ENCODE measurements at places on chromosomes 2 and 18.

- no peak for DNase-seq
These were observed 15.0 kb upstream of the TANC1 start for GRCh38 chr2:158953454-158953853.

DNA sequence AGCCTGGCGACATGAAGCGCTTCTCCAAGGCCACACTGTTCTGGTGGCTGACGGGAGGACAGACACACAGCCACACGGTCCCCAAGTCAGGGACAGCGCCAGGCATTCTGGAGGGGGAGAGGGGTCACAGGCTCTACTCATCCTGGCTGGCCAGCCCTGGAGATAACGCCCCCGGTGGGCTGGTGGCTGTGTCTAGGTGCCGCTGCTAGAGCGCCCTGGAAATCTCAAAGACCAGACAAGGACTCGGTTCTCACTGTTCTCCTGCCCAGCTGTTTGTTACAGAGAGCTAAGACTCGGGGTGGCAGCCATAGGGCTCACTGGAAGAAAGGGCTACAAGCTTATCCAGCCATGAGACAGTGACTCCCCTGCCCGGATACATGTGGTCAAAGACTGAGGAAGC lies 72.0 kb downstream of the KCNF1 start:
- DNase-seq, result no peak

- DNase-seq, result peak; percentile 80
These were observed 58.1 kb upstream of the PELI1 start for GRCh38 chr2:64202206-64202845.

GRCh38 chr2:239767021-239767905 lies 257.9 kb downstream of the NDUFA10 start:
- DNase-seq, result no peak

DNA sequence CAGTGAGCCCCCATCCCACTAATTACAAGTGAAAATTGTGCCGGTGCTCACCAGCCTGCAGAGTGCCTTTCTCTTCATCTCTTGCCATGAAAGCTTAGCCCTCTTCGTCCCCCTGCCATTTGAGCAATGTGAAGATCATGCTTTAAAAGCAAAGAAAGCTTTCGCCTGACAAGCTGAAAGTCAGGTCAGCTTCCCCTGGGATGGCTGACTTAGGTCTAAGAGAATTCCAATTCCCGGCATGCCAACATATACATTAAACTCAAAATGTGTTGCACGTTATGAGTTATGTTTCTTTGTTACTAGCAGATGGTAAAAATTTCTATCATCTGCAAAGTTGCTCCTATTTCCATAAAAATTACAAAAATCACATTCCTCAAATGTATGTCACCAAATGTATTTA lies 129.8 kb downstream of the AFF3 start:
- DNase-seq, result no peak

DNA sequence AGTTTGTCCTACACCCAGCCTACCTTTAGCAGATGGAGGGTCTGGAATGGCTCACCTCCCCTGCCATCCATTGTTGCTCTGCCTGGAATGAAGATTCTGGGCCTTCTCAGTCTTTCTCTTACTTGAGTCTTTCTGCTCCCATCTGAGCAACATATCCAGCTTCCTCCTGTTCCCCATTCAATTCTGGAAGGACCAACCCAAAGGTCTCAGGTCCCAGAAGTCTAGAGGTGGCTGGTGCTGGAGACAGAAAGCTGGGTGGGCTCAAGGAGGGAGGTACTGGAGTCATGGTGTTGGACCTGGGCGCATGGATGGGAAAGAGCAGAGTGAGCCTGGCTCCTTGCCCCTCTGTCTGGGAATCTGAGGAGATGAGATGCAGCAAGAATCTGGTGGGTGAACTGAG lies 93.5 kb upstream of the SIX3 start:
- DNase-seq, result no peak

- DNase-seq, result no peak
These were observed 409.9 kb upstream of the NRXN1 start for GRCh38 chr2:51441786-51442185.

DNA sequence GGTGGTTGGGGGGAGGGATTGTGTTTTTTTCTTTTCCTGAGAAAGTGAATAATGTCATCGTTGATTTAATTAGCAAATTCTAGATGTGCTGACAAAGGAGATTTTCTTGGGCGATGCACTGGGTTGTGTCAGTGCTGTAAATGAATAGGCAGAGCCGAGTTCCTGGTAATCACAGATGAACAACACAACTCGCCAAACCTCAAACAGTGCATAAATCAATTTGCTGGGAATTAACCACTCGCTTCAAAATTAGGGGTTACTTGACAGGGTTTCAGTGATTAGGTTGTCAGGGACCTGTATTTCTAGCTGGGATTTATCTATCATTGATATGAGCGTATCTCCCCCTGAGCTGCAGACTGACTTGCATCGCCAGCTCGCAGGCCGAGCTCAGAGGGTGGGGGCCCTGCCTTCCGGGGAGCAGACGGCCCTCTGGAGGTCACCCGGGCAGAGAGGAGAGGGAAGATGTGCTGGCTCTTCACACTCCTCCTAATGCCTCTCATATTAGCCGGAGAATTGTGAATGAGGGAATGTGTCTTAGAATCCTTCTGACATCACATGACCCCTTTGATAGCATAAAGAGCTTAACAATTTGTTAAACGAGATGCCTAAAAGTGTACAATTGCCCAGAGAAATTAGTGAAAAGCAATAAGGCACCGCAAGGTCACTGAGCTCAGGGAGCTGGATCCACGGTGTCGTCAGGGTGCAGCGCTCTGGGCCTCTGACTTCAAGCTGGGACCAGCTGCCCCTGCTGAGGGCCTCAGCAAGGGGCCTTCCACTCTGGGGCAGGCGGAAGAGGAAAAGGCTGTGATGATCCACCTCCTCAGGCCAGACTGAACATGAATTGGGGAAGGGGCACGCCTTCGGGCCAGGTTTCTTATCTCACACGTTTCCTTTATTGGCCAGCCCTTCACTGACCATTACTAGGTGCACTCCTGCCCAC lies 48.9 kb downstream of the SMIM21 start:
- DNase-seq, result no peak

GRCh38 chr18:49859021-49859359 lies 45.7 kb upstream of the ACAA2 start:
- DNase-seq, result no peak

DNA sequence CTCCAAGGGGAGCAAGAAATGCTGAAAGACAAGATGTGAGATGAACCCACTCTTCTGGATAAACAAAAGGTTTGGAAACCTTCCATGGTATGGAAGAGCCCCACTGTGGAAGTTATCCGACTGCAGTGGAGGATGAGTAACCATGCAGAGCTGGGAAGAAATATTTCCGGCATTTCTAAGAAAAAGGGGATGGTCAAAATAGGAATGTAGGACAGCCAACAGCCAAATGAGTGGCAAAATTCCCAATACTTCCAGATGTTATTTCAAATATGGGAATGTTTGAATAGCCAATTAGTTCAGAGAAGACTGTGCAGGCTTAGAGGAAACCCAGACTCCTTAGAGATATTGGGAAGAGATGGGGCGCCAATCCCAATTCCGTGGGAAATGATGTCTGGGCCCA lies 246.8 kb downstream of the RAD51AP2 start:
- no peak for DNase-seq

GRCh38 chr2:226603606-226604005 lies 196.0 kb downstream of the IRS1 start:
- DNase-seq, result no peak

DNA sequence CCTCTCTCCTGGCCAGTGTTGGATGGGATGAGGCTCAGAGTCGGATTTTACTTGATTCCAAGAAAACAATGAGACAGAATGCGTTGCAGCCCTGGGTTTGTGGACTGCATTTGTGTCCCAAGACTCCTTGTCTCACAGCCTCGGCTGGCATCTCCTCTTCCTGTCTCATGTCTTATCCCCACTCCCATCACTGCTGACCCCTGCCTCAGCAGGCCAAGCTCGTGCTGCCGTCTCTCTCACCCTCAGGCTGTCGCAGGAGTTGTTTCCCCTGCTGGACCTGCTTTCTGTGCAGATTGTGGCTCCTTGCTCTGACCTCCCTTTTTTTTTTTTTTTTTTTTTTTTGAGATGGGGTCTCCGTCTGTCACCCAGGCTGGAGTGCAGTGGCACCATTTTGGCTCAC lies 70.2 kb upstream of the RALBP1 start:
- no peak for DNase-seq

DNA sequence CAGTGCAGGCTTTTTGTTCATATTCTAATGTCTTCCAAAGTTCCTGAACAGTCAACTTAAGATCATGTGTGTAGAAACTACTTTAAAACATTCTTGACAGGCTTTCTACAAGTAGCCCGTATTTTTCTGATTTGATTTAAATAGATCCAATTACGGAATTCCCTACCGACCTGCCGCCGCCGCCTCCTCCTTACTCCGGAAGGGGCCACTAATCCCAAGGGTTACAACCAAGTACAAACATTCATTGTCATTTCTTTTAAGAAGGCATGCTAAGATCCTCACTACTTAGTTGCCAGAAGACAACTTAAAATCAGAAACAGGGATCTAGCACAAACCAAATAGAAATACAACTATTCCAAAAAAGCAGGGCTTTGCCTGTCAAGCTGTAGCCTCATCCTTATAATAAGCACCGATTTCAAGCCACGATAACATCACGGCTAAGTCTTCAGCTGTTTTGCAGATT lies 784 bp downstream of the WDR33 start:
- peak; percentile 14 for DNase-seq

DNA sequence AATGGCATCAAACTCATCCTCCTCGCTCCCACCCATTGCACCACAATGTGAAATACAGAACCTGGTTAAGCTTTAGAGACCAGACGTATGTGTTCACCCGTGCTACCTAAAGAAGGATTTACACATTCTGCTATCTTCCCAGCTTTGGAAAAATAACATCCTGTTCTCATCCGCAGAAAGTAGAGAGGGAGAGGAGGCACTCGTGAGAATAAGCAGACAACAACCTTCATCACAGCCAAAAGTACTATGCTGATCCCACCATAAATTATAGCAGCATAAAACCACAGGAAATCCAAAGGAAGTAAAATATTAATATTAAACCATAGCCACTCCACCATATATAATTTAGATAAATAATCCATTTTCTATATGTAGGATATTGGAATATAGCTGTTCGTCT lies 111.7 kb upstream of the NRP2 start:
- no peak for DNase-seq

- DNase-seq, result no peak
These were observed 36.9 kb upstream of the SIX3 start for GRCh38 chr2:44904578-44904977.

GRCh38 chr2:235391921-235392615 lies 101.8 kb upstream of the AGAP1 start:
- DNase-seq, result no peak

DNA sequence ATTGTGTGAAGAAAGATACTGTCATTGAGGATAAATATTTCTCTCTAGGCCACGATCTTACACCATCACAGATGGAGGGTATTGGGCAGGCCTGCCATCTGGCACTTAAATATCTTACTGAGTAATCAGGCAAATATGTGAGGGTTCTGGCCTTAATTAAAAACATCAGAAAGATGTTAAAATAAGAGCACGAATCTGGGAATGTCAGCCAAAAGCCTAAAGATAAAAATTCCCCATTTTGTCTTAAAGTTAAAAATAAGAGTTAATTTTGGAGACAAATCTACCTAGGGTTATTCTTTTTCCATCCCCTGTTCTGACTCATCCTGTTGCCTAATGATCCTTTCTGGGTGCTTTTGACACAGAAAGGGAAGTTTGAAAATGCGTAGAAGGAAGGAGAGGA lies 121.0 kb downstream of the SUCLG1 start:
- no peak for DNase-seq

DNA sequence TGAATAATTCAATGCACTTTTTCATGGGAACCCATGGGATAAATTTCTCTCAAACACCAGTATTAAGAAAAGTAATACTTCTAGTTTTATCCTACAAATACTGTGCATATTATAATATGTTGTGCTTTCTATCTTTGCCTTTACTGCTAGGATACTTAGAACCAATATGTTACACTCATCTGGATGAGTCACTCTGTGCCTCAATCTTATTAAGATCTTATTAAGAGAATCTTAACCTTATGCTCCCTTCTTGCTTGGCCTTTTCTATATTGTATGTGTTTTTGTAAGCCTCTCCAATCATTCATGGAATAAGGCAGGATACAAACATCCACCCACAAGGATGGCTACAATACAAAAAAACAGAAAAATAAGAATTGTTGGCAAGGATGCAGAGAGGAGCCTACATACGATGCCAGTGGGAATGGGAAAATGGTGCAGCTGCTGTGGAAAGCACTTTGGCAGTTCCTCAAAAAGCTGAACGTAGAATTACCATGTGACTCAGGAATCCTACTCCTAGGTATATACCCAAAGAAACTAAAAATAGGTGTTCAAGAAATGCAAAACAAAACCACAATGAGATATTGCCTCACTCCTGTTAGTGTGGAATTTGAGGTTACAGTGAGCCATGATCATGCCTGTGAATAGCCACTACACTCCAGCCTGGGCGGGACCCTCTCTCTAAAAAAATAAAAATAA lies 10.7 kb upstream of the TWSG1 start:
- no peak for DNase-seq

DNA sequence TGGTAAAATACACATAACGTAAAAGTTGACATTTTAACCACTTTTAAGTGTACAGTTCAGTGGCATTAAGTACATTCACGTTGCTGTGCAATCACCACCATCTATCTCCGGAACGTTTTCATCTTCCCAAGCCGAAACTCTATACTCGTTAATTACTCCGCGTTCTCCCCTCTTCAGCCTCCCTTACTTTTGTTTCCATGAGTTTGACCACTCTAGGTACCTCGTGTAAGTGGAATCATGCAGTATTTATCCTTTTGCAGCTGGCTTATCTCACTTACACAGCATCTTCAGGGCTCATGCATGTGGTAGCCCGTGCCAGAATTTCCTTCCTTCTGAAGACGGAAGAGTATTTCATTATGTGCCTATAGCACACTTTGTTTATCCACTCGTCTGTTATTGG lies 225.2 kb downstream of the SLC4A3 start:
- DNase-seq, result no peak

GRCh38 chr2:183614799-183615435 lies 490.7 kb downstream of the NUP35 start:
- no peak for DNase-seq

GRCh38 chr18:49591775-49592174 lies 29.9 kb downstream of the LIPG start:
- DNase-seq, result no peak

GRCh38 chr18:37566479-37567060 lies 972 bp upstream of the CELF4 start:
- DNase-seq, result no peak

- DNase-seq, result peak; percentile 10
These were observed 385.4 kb upstream of the CDH7 start for GRCh38 chr18:65365245-65365980.

GRCh38 chr2:7886666-7887065 lies 795.2 kb upstream of the ID2 start:
- DNase-seq, result no peak

DNA sequence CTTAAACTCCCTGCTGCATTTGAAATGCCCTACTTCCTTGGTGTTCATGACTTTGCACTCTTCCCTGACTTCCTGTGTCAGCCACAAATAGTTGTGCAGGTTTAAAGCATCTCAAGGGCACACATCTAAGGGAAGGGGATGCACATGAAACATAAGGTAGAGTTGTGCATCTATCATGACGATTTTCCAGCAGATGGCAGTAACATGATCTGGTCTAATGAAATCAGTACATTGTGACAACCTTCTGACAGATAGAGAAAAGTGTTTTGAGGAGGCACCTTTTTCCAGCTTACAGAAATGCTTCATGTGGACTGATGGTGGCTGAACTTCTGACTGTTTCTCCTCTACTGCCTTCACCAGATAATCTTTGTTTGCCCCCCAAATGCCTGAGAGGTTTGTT lies 238.9 kb downstream of the XIRP2 start:
- DNase-seq, result no peak

GRCh38 chr2:112092286-112093041 lies 37.4 kb downstream of the TMEM87B start:
- no peak for DNase-seq
